ENCODE measurements at places on chromosomes 12 and 14. TPM values are rescaled to one million over a fixed set of nuclear protein-coding genes. Genes with fewer than 3 reads are reported as not detected.

- DNase-seq, result no peak
Observed at GRCh38 chr14:101371799-101372793, 189.2 kb upstream of the DIO3 start.

GRCh38 chr12:70576341-70577282 lies 60.6 kb downstream of the PTPRB start:
- DNase-seq, result peak; percentile 72

GRCh38 chr14:89428173-89428523 lies 11.1 kb upstream of the FOXN3 start:
- DNase-seq, result no peak

Gene DPY19L2
- under 0.01 TPM for total RNA-seq

DNA sequence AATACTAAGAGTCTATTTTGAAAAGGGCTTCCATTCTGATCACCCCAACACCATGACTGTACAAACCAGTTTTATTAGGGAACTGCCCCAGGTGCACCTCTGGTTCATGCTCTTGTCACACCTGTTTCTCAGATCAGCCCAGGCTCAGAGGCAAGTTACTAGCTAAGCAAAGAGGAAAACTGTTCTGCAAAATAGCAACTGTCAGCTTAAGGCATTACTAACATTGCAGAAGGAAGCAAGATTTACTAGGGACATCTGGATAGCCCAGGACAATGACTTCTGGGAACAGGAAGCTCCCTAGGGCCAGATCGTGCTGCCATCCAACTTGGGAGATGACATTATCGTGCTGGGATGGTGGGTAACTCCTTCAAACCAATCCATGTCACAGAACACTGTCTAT lies 30.1 kb downstream of the ANAPC7 start:
- DNase-seq, result peak; percentile 38

DNA sequence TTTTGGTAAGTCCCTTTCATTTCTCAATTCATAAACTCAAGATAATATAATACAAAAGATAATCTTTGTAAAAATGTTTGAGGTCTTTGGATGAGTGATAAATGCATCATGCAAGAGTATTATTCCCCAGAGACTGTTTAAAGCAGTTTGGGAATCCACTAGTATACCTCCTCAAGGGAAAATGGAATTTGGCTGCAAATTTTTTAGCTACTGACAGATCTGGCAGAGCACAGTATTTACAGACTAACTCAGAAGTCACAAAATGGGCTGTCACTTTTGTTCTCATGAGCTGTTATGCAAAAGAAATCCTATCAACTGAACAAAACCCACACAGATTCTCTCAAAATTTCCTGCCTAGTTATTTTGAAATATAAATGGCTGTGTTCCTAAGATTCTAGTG lies 9.9 kb downstream of the SPIC start:
- DNase-seq, result no peak

- DNase-seq, result peak; percentile 88
Observed at GRCh38 chr12:67826946-67827720, 162.1 kb upstream of the IFNG-AS1 start.

Gene ANAPC5
- 115 TPM for total RNA-seq

Gene CMTM5
- not detected for total RNA-seq

DNA sequence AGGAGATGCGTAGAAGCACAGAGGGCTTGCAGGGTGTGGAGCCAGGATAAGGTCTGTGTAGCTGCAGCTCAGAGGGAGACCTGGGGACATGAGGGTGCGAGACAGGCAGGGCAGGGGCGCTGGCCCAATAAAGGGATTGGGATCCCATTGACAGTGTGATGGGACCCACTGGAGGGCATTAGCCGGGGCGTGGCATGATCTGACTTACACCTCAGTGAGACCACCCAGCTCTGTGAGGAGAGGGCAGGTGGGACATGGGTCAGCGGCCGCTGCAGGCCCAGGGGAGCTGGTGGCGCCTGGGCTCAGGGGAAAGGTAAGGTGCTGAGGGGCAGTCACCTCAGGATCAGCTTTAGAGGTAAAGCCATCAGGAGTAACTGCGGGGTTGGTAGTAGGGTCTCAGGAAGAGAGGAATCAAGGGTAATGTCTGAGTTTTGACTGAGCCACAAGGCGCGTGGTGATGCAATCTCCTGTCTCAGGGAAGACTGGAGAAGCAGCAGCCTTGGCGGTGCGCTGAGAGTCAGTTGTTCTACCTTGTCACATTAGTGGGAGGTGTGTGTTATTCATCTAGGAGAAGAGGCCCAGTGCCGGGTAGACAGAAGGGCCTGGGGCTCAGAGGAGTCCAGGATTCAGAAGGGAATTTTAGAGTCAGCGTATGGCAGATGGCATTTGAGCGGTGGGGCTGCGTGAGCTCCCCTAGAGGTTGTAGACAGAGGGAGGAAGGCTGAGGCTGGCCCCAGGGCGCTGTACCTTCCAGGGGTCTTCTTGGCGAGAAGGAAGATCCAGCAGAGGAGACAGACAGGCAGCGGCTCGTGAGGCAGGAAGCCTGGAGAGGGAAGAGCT lies 30.8 kb upstream of the BDKRB2 start:
- DNase-seq, result no peak

- DNase-seq, result no peak
Observed at GRCh38 chr12:106276032-106276740, 26.3 kb upstream of the TCP11L2 start.

DNA sequence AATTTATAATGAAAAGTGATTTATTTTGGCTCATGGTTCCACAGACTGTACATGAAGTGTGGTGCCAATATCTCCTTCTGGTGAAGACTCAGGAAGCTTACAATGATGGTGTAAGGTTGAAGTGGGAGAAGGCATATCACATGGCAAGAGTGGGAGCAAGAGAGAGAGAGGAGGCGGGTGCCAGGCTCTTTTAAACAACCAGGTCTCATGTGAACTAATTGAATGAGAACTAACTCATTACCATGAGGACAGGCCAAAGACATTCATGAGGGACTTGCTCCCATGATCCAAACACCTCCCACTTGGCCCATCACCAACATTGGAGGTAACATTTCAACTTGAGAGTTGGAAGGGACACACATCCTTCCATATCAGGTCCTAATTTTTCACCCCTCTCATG lies 155.2 kb downstream of the SLC38A4 start:
- DNase-seq, result no peak

Gene ZFHX2
- total RNA-seq, result 0.26 TPM

- no peak for DNase-seq
Observed at GRCh38 chr14:102225386-102225785, 79.6 kb downstream of the MOK start.

GRCh38 chr12:15488481-15488880 lies 166.2 kb downstream of the PTPRO start:
- DNase-seq, result no peak

DNA sequence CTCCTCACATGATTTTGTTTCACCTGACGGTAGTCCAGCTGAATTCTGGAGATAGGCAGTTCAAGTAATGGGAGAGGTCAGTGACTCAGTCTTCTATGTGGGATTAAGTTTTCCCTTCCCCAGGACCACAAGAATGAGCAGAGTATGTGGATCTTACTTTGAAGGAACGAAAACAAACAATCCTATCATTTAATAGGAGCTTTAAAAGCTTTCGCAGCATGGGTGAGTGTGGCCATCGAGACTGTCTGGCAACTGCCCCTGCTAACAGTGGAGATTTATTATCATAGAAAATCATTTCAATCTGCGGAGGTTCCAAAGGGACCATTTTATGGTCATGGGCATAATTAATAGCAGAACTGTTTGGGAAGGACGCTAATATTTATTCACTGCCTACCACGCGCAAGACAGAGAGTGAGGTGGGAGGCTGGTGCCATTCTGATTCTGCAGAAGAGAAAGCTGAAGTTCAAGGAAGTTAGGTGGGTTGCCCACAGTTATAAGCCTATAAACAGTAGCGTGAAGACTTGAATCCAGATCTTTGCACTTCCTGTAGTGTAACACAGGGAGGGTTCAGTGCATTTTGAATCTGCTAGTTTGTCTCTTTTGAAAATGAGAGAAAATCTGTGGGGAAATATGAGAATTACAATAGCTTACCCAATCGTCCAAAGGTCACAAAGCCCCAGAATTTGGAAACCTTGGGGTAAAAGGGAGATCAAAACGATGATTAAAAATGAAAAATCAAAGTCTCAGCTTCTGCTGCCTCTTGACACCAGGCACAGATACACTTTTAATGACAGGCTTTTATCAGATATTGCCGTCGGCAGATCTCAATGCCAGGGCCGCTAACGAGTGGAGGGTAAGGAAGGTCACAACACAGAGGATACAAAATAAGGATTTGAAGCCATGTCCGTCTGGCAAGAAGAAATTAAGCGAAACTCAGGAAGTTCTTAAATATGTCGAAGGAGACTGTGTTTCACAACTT lies 209.6 kb downstream of the CRADD start:
- no peak for DNase-seq

- no peak for DNase-seq
Observed at GRCh38 chr14:105185001-105185400, 3.9 kb upstream of the NUDT14 start.

GRCh38 chr12:120220838-120221575 lies 20.1 kb upstream of the RPLP0 start:
- DNase-seq, result no peak

- no peak for DNase-seq
Observed at GRCh38 chr14:32078023-32078857, 1.1 kb downstream of the ARHGAP5 start.

DNA sequence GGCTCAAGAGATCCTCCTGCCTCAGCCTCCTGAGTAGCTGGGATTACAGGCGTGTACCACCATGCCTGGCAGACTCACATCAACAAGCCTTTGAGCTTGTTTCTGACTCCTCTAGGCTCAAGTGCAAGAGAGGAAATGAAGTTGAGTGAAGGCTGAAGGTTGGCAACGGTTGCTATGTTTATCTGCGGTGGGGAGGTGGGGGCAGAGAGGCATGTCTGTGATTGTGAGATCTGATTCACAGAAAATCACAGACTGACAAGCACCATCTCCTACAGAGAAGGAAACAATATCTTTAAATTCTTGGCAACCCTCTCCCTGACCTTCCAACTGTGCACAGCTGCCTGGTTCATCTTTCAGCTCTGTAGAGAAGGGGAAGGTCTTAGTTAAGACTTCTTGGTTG lies 22.1 kb upstream of the NINJ2 start:
- peak; percentile 86 for DNase-seq

GRCh38 chr14:101959277-101959676 lies 5.1 kb upstream of the DYNC1H1 start:
- DNase-seq, result no peak

Gene RNF212B
- total RNA-seq, result not detected

- DNase-seq, result no peak
Observed at GRCh38 chr12:119391673-119392072, 57.1 kb downstream of the CCDC60 start.

- DNase-seq, result no peak
Observed at GRCh38 chr14:99696929-99697328, 12.8 kb downstream of the CYP46A1 start.

Gene TRAF3
- 34.6 TPM for total RNA-seq

GRCh38 chr12:85065837-85066482 lies 29.8 kb downstream of the LRRIQ1 start:
- no peak for DNase-seq

- DNase-seq, result no peak
Observed at GRCh38 chr12:124294780-124295341, at the start of gene RFLNA. TSS of gene RFLNA (plus strand) at chr12:124295093. CDS start at chr12:124295430, 337 bp downstream.

- DNase-seq, result peak; percentile 99
Observed at GRCh38 chr12:14952299-14952921, 9.0 kb downstream of the ARHGDIB start.

GRCh38 chr14:44893535-44893934 lies 68.2 kb downstream of the KLHL28 start:
- DNase-seq, result no peak

DNA sequence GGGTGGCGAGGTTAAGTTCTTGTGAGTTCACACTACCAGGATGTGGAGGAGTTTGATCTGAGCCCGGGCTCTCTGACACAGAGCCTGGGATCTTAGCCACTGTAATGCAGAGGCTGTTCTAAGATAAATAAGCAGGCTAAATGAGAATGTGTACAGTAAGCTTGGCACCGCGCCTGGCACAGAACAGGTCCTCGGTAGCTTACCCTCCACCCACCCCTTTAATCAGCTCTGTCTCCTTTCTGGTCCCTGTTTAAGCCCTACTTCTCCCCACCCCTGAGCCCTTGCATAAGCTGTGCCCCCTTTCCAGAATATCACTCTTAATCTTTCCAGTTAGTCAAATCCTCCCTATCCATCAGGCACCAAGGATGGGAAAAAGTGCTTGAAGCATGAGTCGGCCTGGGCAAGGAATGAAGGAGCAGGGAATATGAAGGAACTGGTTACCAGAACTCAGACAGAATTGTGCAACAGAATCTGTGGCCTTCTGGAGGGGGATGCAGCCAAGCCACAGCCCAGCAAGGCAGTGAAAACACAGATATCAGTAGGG lies 32.8 kb upstream of the CMKLR1 start:
- DNase-seq, result no peak

GRCh38 chr12:104410786-104411185 lies 46.0 kb upstream of the CHST11 start:
- DNase-seq, result peak; percentile 29

DNA sequence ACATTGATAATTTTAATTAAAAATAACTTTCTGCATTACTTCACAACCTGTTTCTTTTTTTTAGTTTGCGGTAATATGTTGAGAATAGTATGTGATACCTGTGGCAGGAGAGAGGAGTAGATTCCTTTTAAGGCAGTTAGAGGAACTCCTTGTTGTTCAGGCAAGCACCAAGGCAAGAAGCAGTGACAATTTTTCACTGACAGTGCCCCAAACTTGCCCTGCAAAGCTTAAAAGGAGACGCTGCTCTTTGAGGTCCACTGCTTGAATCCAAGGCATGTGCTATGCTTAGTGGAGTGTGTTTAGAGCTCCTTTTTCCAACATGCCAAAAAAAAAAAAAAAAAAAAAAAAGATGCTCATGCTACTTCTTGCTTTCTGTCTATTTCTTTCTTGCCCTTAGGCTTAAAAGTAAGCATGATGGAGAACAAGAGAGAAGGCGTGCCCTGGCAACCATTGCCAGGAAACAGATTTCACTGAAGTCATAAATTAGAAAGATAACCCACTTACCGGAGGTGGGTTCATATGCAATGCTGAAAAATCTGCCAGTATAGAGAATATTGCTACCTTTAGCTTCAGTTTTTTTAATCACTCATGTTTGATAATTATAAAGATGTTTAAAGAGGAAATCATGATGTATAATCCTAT lies 58.3 kb upstream of the DYRK2 start:
- DNase-seq, result no peak

GRCh38 chr12:53624458-53624857 lies 1.7 kb downstream of the ATF7 start:
- DNase-seq, result peak; percentile 48

- peak; percentile 20 for DNase-seq
Observed at GRCh38 chr12:2739832-2740641, 54.7 kb upstream of the FKBP4 start.

Gene TSPAN19
- total RNA-seq, result not detected

Gene RIPK3
- total RNA-seq, result 4.7 TPM

Gene ESRRB
- total RNA-seq, result not detected

Gene EMP1
- 15.6 TPM for total RNA-seq
